ENCODE measurements at places on chromosomes 4 and X. TPM values are rescaled to one million over a fixed set of nuclear protein-coding genes. Genes with fewer than 3 reads are reported as not detected.

GRCh38 chr4:184854673-184855072 is 28.9 kb upstream of the ACSL1 start:
- DNase-seq, result no peak

DNA sequence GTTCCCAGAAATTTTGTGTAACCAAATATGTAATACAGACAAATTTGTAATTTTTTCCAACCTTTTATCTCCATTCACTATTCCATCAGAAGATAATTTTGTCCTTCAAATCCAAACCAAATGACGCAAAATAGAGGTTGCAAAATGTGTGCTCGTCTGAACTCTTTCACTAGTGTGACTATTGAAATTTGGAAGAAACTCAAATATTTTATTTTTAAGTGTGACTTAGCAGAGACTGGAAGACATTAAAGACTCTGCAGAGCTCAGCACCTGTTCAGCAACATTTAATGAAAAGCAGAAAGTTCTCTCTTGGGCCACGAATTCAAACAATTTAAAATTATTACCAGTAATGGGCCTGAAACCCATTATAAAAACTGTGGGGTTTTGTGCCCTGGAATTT is 30.0 kb upstream of the APELA start:
- DNase-seq, result no peak

DNA sequence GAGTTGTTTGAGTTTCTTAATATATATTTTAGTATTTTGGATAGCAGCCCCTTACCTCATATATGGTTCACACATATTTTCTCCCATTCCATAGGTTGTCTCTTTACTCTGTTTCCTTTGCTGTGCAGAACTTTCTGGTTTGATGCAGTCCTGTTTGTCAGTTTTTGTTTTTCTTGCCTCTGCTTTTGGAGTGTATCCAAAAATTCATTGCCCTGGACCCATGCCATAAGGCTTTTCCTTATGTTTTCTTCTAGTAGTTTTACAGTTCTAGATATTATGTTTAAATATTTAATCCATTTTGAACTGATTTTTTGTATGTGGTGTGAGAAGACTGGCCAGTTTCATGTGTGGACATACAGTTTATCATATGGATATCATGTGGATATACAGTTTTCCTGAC is 58.5 kb upstream of the NUDT6 start:
- DNase-seq, result no peak

DNA sequence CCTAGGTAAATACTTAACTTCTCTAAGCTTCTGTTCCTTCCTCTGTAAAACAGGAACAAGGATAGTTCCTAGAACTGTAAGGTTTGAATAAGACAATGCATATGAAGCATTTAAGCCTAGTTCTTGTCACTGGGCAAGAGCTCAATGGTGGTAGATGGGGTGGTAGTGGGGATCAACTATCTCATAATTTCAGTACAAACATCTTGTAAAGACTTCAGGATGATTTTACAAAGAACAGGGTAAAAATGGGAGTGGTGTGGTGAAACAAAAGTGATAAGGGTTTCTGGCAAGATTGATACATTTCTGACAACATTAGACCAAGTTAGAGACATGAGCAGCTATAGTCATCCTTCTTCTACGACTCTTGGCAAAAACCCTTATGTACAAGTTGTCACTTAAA is 137.8 kb downstream of the SCFD2 start:
- DNase-seq, result no peak

DNA sequence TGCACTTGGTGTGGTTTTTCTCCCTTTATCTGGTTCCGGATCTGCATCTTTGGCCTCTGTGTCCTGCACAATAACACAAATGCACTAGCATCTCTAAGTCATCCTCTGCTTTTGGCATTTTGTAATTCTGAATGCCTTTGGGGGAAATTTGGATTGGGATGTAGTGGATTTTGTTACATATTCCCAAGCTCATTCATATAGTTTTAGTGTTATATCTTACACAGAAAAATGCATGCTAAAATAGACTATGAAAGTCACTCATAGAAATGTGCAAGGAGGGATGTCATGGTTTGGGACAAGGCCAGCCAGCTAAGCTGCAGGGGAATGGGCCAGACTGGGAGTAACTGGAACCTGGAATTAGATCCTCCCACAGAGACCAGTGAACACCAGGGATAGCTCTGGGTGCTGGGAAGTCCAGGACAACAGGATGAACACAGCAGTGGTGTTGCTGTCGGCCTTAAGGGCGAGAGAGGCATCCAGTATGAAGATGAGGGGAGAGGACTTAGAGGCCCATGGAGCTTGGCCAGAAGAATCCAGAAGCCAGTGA is 20.1 kb downstream of the ENPP6 start:
- DNase-seq, result no peak

DNA sequence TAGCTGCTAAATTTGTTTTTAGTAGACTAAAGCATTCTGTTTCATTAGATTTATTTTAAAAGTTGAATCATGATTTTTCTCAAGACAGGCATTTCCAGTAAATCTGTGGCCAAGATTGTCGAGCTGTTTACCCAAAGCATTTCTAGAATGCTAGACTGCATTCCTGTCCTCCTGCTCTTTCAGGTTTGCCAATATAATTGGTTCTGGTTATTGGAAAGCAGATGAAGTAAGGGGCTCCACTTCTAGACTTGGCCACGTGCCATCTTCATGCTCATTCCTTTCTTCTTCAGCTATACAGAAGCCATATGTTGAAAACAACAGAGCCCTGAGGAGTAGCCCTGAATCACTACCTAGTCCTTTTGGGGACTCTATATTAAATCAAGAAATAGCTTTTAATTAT is 62.5 kb downstream of the PGRMC2 start:
- DNase-seq, result no peak

Gene HPGD
- 3.4 TPM for total RNA-seq

Gene NSUN7
- 6.8 TPM for total RNA-seq

Gene PHF8
- total RNA-seq, result 55.4 TPM

Gene AWAT2
- not detected for total RNA-seq

Gene GPRIN3
- 9.0 TPM for total RNA-seq

Gene SPATA18
- 8.0 TPM for total RNA-seq

Measured in thoracic aorta (tissue), 2 donors.